Lower lobe of right lung (tissue), 2 donors: ENCODE measurements at places on chromosomes 6 and 20. TPM values are rescaled to one million over a fixed set of nuclear protein-coding genes. Genes with fewer than 3 reads are reported as not detected.

ZC2HC1B gene
- not detected for total RNA-seq

GRCh38 chr20:32062776-32063170, 10.7 kb downstream of the HCK start:
- H3K27me3 ChIP-seq, result peaks cover 5% of the 10 kb centered on the region
- peaks cover 12% of the 10 kb centered on the region for H3K4me1 ChIP-seq
- no peaks in the 10 kb centered on the region for H3K36me3 ChIP-seq
- peak overlapping the region; percentile 25 for H3K4me3 ChIP-seq

DNA sequence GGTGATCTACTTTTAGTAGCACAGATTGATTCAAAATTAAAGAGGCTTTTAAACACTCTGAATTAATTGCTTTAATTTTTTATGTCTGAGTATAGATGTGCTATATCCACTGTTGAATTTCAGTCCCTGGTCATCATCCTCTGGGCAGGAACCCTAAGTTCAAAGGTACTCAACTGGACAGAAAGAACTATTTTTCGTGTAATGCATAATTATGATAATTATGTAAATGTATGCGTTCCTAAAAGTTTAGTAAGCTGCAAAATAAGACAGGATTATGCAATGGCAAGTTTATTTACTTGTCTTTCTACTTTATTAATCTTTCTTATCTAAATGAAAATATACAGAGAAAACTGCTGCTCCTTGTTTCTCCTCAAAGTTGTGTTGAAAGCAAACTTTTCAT, 690.1 kb upstream of the MAN1A1 start:
- no peak for DNase-seq
- no peaks in the 10 kb centered on the region for H3K27me3 ChIP-seq
- no peaks in the 10 kb centered on the region for H3K36me3 ChIP-seq
- no peak overlapping the region for H3K4me3 ChIP-seq

GRCh38 chr20:16759181-16759563, 11.0 kb downstream of the OTOR start:
- no peaks in the 10 kb centered on the region for H3K36me3 ChIP-seq
- peaks cover 7% of the 10 kb centered on the region for H3K4me1 ChIP-seq
- DNase-seq, result no peak

BNIP5 gene
- not detected for total RNA-seq

VGLL2 gene
- not detected for total RNA-seq

GRCh38 chr6:35562060-35562459, 49.4 kb upstream of the TULP1 start:
- no peak overlapping the region for H3K27ac ChIP-seq
- H3K4me1 ChIP-seq, result peaks cover 6% of the 10 kb centered on the region
- no peak overlapping the region for H3K4me3 ChIP-seq
- peak; percentile 78 for DNase-seq
- no peaks in the 10 kb centered on the region for H3K36me3 ChIP-seq

ENPP5 gene
- 11.4 TPM for total RNA-seq

ZNF311 gene
- total RNA-seq, result 1.6 TPM

GRCh38 chr6:52063584-52064344, 23.6 kb downstream of the PKHD1 start:
- peaks cover 10% of the 10 kb centered on the region for H3K4me1 ChIP-seq
- H3K27ac ChIP-seq, result no peak overlapping the region
- H3K27me3 ChIP-seq, result no peaks in the 10 kb centered on the region

DNA sequence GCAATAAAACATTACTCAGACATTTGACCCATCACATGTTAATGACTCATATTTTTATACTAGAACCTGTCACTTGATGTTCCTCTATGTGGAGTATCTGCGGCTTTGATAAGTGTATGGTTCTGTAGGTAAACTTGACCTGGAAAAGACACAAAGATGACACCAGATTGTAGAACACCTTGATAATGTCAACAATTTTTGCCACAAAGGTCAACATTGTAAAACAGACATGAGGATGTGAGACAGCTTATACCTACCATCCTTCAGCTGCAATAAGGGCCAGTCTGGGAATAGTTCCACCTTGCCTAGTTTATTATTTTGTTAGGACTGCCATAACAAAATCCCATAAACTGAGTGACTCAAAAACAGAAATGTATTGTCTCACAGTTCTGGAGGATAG, 202.4 kb downstream of the LMBRD1 start:
- H3K27me3 ChIP-seq, result no peaks in the 10 kb centered on the region
- no peak for DNase-seq
- no peak overlapping the region for H3K4me3 ChIP-seq
- no peaks in the 10 kb centered on the region for H3K4me1 ChIP-seq
- H3K27ac ChIP-seq, result no peak overlapping the region
- H3K36me3 ChIP-seq, result no peaks in the 10 kb centered on the region

DNA sequence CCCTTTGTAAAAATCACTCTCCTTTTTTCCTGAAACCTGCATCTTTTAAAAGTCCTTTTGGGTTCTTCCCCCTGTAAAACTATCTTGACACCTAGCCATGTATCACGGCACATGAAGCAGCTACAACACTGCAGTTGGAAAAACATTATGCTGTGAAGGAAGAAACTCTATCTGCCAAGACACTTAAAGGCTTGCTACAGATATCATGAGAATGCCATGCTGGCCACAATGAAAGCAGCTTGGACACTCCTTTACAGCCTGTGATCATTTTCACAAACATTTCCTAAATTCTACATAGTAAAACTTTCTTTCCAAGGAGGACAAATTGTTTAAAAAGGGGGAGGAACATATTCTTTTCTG, 31.8 kb downstream of the CNKSR3 start:
- H3K27me3 ChIP-seq, result no peaks in the 10 kb centered on the region
- DNase-seq, result no peak
- peaks cover 20% of the 10 kb centered on the region for H3K4me1 ChIP-seq
- no peak overlapping the region for H3K27ac ChIP-seq
- no peak overlapping the region for H3K4me3 ChIP-seq
- H3K36me3 ChIP-seq, result no peaks in the 10 kb centered on the region

DNA sequence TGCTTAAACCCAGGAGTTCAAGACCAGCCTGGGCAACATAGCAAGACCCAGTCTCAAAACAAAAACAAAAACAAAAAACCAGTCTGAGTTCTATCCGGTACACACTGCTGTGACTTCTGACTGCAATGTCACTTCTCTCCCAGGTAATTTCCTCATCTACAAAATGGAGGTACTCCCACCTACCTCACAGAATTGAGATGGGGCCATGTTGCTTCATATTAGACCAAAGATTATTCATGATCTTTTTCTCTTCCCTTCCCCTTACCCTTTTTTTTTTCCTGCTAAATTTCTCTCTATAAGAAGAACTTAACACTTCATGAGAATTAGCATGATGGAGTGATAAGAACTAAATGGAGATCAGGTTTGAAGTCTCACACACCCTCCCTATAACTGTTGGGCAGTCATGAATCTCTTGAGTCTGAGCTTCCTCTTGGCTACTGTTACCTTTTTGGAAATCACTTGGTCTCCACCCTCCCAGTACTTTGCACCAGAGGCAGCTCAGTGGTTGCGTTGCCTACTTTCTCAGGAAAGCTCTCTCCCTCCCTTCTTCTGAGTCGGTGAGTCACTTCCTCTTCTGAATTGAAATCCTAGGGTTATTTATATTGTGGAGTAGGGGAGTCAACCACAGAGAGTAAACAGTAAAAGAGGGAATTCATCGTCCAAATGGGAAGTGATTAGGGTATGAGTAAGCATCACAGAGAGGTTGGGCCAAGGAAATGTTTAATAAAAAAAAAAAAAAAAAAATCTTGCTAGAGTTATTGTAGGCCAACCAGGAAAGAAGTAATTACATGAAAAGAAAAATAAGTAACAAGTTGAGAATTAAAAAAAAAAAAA, 59.9 kb upstream of the MAP7 start:
- no peaks in the 10 kb centered on the region for H3K27me3 ChIP-seq
- no peak overlapping the region for H3K4me3 ChIP-seq
- peak overlapping the region; percentile 54 for H3K27ac ChIP-seq
- H3K4me1 ChIP-seq, result peaks cover 31% of the 10 kb centered on the region

DEFB115 gene
- not detected for total RNA-seq

- no peaks in the 10 kb centered on the region for H3K36me3 ChIP-seq
- DNase-seq, result no peak
- H3K27ac ChIP-seq, result no peak overlapping the region
Observed at GRCh38 chr6:141634269-141634668, 498.5 kb upstream of the GJE1 start.

GRCh38 chr6:105711216-105711615, 308.3 kb upstream of the PREP start:
- H3K36me3 ChIP-seq, result no peaks in the 10 kb centered on the region
- no peaks in the 10 kb centered on the region for H3K27me3 ChIP-seq
- DNase-seq, result no peak
- no peak overlapping the region for H3K4me3 ChIP-seq

DNA sequence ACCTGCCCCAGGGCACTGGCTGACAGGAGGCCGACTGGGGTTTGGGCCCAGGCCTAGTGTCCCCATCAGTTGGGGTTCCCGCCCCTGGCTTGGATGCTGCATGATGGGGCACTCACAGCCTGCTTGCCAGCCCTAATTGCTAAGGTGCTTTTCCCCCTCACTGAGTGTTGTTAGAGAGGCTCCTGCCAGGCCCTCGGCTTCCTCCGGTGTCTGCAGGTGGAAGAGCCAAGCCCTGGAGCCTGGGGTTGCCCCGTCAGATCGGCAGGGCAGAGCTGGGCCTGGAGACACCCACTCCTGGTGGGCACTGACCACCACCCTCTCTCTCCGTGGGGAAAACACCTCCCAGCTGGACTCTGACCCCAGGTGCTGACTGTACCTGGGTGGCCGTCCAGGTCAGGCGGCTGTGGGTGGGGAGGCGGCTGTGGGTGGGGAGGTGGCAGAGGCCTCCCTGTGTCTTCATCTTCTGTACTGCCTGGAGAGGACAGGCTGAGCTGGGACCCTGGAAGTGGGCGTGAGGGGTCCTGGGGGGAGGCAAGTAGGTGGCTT, 6.0 kb upstream of the CABLES2 start:
- H3K27me3 ChIP-seq, result no peaks in the 10 kb centered on the region
- no peaks in the 10 kb centered on the region for H3K36me3 ChIP-seq
- no peak overlapping the region for H3K4me3 ChIP-seq
- no peak for DNase-seq
- H3K4me1 ChIP-seq, result peaks cover 11% of the 10 kb centered on the region
- no peak overlapping the region for H3K27ac ChIP-seq

- DNase-seq, result no peak
- no peak overlapping the region for H3K4me3 ChIP-seq
- no peaks in the 10 kb centered on the region for H3K4me1 ChIP-seq
- H3K27ac ChIP-seq, result no peak overlapping the region
- H3K36me3 ChIP-seq, result no peaks in the 10 kb centered on the region
- no peaks in the 10 kb centered on the region for H3K27me3 ChIP-seq
Observed at GRCh38 chr6:71194724-71195123, 93.9 kb upstream of the OGFRL1 start.

DNA sequence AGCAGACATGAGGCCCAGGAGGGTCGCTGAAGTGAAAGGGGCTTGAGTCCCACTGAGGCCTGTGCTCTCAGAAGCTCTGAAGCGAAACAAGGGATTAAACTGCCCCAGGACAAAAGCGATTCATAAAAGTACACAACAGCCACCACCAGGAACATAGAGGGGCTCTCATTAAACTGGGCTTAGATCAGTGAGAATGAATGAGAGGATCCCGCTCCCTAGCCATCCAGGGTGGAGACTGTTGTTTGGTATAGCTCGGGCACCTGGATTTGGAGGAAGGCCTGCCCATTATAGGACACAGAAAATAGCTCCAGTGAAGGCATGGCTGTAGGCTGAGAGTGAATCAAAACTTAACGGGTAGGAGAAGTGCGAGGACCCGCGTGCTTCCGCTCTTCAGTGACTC, 91.6 kb upstream of the TAB2 start:
- H3K27ac ChIP-seq, result no peak overlapping the region
- no peaks in the 10 kb centered on the region for H3K27me3 ChIP-seq
- H3K36me3 ChIP-seq, result no peaks in the 10 kb centered on the region
- H3K4me3 ChIP-seq, result no peak overlapping the region
- DNase-seq, result no peak

GRCh38 chr6:345747-346385, 45.7 kb upstream of the IRF4 start:
- peaks cover 2% of the 10 kb centered on the region for H3K4me1 ChIP-seq
- no peak overlapping the region for H3K4me3 ChIP-seq
- no peaks in the 10 kb centered on the region for H3K27me3 ChIP-seq
- H3K36me3 ChIP-seq, result peaks cover 33% of the 10 kb centered on the region
- peak; percentile 46 for DNase-seq
- no peak overlapping the region for H3K27ac ChIP-seq

- no peaks in the 10 kb centered on the region for H3K36me3 ChIP-seq
- H3K27ac ChIP-seq, result no peak overlapping the region
- no peak overlapping the region for H3K4me3 ChIP-seq
- no peak for DNase-seq
Observed at GRCh38 chr6:29826271-29826670, 1.4 kb upstream of the HLA-G start.

GRCh38 chr20:56422076-56422823, 10.2 kb downstream of the CASS4 start:
- DNase-seq, result no peak
- peak overlapping the region; percentile 7 for H3K4me3 ChIP-seq
- H3K27ac ChIP-seq, result peak overlapping the region; percentile 22
- H3K4me1 ChIP-seq, result peaks cover 79% of the 10 kb centered on the region
- no peaks in the 10 kb centered on the region for H3K27me3 ChIP-seq

- H3K27me3 ChIP-seq, result no peaks in the 10 kb centered on the region
- H3K4me1 ChIP-seq, result no peaks in the 10 kb centered on the region
- H3K36me3 ChIP-seq, result no peaks in the 10 kb centered on the region
Observed at GRCh38 chr6:90936286-90936685, 349.4 kb upstream of the MAP3K7 start.

GRCh38 chr6:17012421-17013225, 89.2 kb upstream of the STMND1 start:
- H3K4me1 ChIP-seq, result peaks cover 7% of the 10 kb centered on the region
- DNase-seq, result no peak
- H3K4me3 ChIP-seq, result no peak overlapping the region

RNF217 gene
- total RNA-seq, result 25.5 TPM

DNA sequence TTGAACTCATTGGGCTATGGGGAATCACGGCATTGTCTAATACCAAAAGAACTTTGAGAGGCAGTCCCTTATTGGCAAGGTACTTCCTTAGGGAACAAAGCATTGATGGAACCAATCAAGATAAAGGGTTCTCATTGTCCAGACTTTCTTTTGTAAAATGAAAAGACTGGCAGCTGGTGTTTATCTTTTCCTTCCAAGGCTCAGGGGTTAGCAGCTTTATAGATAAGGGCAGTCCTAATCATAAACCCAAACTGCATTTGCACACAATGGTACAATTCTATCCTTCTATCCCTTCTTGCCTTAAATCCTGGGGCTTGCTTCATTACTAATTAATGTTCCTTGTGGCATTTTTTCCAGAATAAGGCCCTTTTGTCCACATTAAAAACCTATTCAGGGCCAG, 28.6 kb downstream of the CDK19 start:
- H3K36me3 ChIP-seq, result no peaks in the 10 kb centered on the region
- H3K27ac ChIP-seq, result no peak overlapping the region
- DNase-seq, result no peak
- H3K4me1 ChIP-seq, result no peaks in the 10 kb centered on the region
